ENCODE measurements at places on chromosomes 13 and 19. TPM values are rescaled to one million over a fixed set of nuclear protein-coding genes. Genes with fewer than 3 reads are reported as not detected.

Gene ANKLE1
- 0.52 TPM for total RNA-seq

Gene GSX1
- not detected for total RNA-seq

Gene CEACAM21
- not detected for total RNA-seq

Gene MEIOSIN
- not detected for total RNA-seq

Gene USF2
- total RNA-seq = 80.5 TPM
